ENCODE measurements at places on chromosomes 6 and 20. TPM values are rescaled to one million over a fixed set of nuclear protein-coding genes. Genes with fewer than 3 reads are reported as not detected.

DNA sequence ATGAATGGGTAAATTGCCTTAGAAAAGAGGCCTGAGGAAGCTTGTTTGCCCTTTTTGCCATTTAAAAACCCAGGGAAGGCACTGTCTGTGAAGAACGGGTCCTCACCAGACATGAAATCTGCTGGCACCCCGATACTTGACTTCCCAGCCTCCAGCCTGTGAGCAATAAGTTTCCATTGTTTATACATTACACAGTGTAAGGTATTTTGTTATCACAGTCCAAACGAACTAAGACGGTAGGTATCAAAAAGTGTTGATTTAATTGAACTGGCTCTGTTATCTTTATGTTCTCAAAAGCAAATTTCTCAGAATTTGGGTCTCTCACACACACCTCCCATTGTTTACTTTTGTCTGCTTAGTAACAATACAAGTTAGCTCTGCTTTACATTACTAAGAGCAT, 181.1 kb upstream of the MARCKS start:
- H3K4me1 ChIP-seq: peaks cover 6% of the 10 kb centered on the region
- H3K27ac ChIP-seq: no peak overlapping the region
- no peak for DNase-seq
- no peaks in the 10 kb centered on the region for H3K27me3 ChIP-seq
- no peaks in the 10 kb centered on the region for H3K36me3 ChIP-seq

- peak overlapping the region; percentile 24 for H3K27ac ChIP-seq
- H3K4me1 ChIP-seq: no peaks in the 10 kb centered on the region
- no peaks in the 10 kb centered on the region for H3K27me3 ChIP-seq
- H3K4me3 ChIP-seq: no peak overlapping the region
These were observed 7.6 kb upstream of the BMP5 start for GRCh38 chr6:55882718-55883569.

DNA sequence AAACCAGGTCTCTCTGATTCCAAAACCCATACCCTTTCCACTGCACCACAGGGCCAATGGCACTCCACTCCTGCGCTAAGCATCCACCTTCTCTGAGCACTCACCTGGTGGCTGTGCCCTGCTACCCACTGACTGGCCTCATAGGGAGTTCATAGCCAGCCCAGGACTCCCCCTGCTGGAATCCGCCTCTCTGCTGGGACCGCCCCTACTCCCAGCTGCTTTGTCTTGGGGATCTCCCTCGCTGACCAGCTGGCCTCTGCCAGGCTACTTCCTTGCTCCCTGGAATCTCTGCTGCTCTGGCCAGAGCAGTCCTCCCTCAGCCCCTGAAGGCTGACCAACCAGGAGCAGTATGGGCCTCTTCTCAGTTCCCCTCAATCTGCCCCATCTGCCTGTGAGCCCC, 129.7 kb downstream of the FAXC start:
- no peak overlapping the region for H3K4me3 ChIP-seq
- no peaks in the 10 kb centered on the region for H3K36me3 ChIP-seq
- H3K27me3 ChIP-seq: no peaks in the 10 kb centered on the region
- no peak for DNase-seq
- no peaks in the 10 kb centered on the region for H3K4me1 ChIP-seq

GRCh38 chr20:11144114-11144950, 470.5 kb upstream of the JAG1 start:
- peak overlapping the region; percentile 44 for H3K27ac ChIP-seq
- H3K36me3 ChIP-seq: no peaks in the 10 kb centered on the region
- H3K27me3 ChIP-seq: no peaks in the 10 kb centered on the region

GRCh38 chr6:108710030-108710429, 138.2 kb upstream of the ARMC2 start:
- no peaks in the 10 kb centered on the region for H3K27me3 ChIP-seq
- no peaks in the 10 kb centered on the region for H3K36me3 ChIP-seq
- peak overlapping the region; percentile 67 for H3K27ac ChIP-seq
- peaks cover 7% of the 10 kb centered on the region for H3K4me1 ChIP-seq
- DNase-seq: no peak

GRCh38 chr6:35247642-35248231, 11.8 kb upstream of the ZNF76 start:
- H3K36me3 ChIP-seq: no peaks in the 10 kb centered on the region
- no peak overlapping the region for H3K4me3 ChIP-seq
- no peak for DNase-seq
- no peaks in the 10 kb centered on the region for H3K27me3 ChIP-seq
- no peak overlapping the region for H3K27ac ChIP-seq

SYNJ2 gene
- 35.0 TPM for total RNA-seq

- H3K27ac ChIP-seq: no peak overlapping the region
- no peaks in the 10 kb centered on the region for H3K4me1 ChIP-seq
- H3K27me3 ChIP-seq: no peaks in the 10 kb centered on the region
These were observed 171.2 kb upstream of the TSHZ2 start for GRCh38 chr20:52800734-52801627.

OR2J3 gene
- total RNA-seq: not detected

GRCh38 chr6:43941174-43941573, 171.2 kb downstream of the VEGFA start:
- DNase-seq: no peak
- H3K27ac ChIP-seq: no peak overlapping the region
- no peak overlapping the region for H3K4me3 ChIP-seq
- no peaks in the 10 kb centered on the region for H3K27me3 ChIP-seq
- no peaks in the 10 kb centered on the region for H3K4me1 ChIP-seq

- DNase-seq: peak; percentile 93
- peaks cover 7% of the 10 kb centered on the region for H3K4me1 ChIP-seq
- H3K36me3 ChIP-seq: no peaks in the 10 kb centered on the region
- no peaks in the 10 kb centered on the region for H3K27me3 ChIP-seq
- H3K4me3 ChIP-seq: peak within 1 kb of the TSS; percentile 79
These were observed at the start of gene REPS1 for GRCh38 chr6:138987643-138988468. Gene REPS1, minus strand, starts transcription at chr6:138988253. Its CDS starts 571 bp downstream, at chr6:138987682.

GRCh38 chr6:4693173-4693970, 82.8 kb upstream of the CDYL start:
- no peak overlapping the region for H3K4me3 ChIP-seq
- H3K27me3 ChIP-seq: no peaks in the 10 kb centered on the region
- H3K36me3 ChIP-seq: no peaks in the 10 kb centered on the region
- no peak overlapping the region for H3K27ac ChIP-seq
- H3K4me1 ChIP-seq: no peaks in the 10 kb centered on the region

UBE2C gene
- 2.7 TPM for total RNA-seq

ANKEF1 gene
- 0.60 TPM for total RNA-seq

NKAIN2 gene
- total RNA-seq: not detected

GRCh38 chr6:126716826-126717509, 377.1 kb downstream of the CENPW start:
- no peaks in the 10 kb centered on the region for H3K27me3 ChIP-seq
- H3K27ac ChIP-seq: no peak overlapping the region
- no peak overlapping the region for H3K4me3 ChIP-seq
- no peaks in the 10 kb centered on the region for H3K4me1 ChIP-seq
- H3K36me3 ChIP-seq: no peaks in the 10 kb centered on the region

- H3K4me1 ChIP-seq: peaks cover 10% of the 10 kb centered on the region
- H3K4me3 ChIP-seq: no peak overlapping the region
- no peaks in the 10 kb centered on the region for H3K27me3 ChIP-seq
These were observed 71.8 kb downstream of the FIG4 start for GRCh38 chr6:109762769-109763441.

GRCh38 chr6:24054388-24054787, 71.6 kb upstream of the NRSN1 start:
- DNase-seq: no peak
- no peaks in the 10 kb centered on the region for H3K4me1 ChIP-seq
- H3K27ac ChIP-seq: no peak overlapping the region
- H3K27me3 ChIP-seq: no peaks in the 10 kb centered on the region
- no peaks in the 10 kb centered on the region for H3K36me3 ChIP-seq

BACH2 gene
- total RNA-seq: 3.5 TPM

GRCh38 chr6:79416931-79417330, 120.3 kb downstream of the LCA5 start:
- no peaks in the 10 kb centered on the region for H3K27me3 ChIP-seq
- H3K4me1 ChIP-seq: no peaks in the 10 kb centered on the region
- H3K27ac ChIP-seq: no peak overlapping the region
- DNase-seq: no peak
- no peak overlapping the region for H3K4me3 ChIP-seq
- H3K36me3 ChIP-seq: no peaks in the 10 kb centered on the region

DEFB116 gene
- not detected for total RNA-seq

GRCh38 chr6:138787138-138787537, 8.7 kb upstream of the ECT2L start:
- H3K36me3 ChIP-seq: no peaks in the 10 kb centered on the region
- no peaks in the 10 kb centered on the region for H3K4me1 ChIP-seq
- no peak overlapping the region for H3K27ac ChIP-seq
- DNase-seq: no peak
- no peak overlapping the region for H3K4me3 ChIP-seq

DNA sequence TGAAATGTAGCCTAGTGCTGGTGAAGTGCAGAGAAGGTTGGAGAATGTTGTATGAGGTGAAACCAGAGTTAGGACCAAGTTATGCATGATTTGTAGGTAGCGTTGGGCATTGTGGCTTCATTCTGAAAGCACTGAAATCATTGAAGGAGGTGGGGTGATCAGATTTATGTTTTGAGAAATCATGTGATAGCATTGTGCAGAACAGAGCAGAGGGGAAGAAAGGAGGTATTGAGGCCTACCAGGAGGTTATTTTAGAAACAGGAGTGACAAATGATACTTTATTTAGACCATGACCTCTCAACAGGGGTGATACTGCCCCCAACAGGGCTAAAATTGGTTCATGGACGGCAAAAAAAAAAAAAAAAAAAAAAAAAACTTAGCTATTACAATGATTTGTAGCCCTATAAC, 15.6 kb upstream of the HMGN3 start:
- no peaks in the 10 kb centered on the region for H3K27me3 ChIP-seq
- no peak overlapping the region for H3K27ac ChIP-seq
- no peaks in the 10 kb centered on the region for H3K36me3 ChIP-seq
- no peak overlapping the region for H3K4me3 ChIP-seq

GSTA3 gene
- not detected for total RNA-seq

HAO1 gene
- not detected for total RNA-seq

GRCh38 chr6:79170959-79171358, 63.5 kb downstream of the HMGN3 start:
- H3K27ac ChIP-seq: no peak overlapping the region
- H3K4me1 ChIP-seq: no peaks in the 10 kb centered on the region
- no peak overlapping the region for H3K4me3 ChIP-seq
- H3K36me3 ChIP-seq: no peaks in the 10 kb centered on the region
- no peaks in the 10 kb centered on the region for H3K27me3 ChIP-seq
- no peak for DNase-seq

FAM209B gene
- total RNA-seq: not detected

SIRPA gene
- total RNA-seq: 46.6 TPM

Measured in transverse colon (tissue), 4 donors.